ENCODE measurements at places on chromosomes 5 and 9. TPM values are rescaled to one million over a fixed set of nuclear protein-coding genes. Genes with fewer than 3 reads are reported as not detected.

DNA sequence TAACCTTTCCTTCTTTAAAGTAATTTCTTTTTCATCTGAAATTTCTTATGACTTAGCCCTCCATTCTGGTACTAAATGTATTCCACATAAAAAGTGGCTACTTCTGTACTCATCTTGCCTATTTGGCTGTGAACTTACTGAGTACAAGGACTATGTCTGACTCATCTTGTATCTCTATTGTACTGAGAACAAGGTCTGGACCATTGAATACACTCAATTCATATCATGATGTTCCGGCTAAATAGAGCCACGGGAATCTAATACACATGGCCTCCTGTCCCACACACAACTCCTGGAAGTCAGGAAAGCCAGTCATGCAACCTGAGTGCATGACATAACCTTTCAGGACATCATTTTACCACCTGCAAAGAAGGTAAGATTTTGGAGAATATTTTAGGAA lies 203.9 kb downstream of the PLK2 start:
- no peaks in the 10 kb centered on the region for H3K27me3 ChIP-seq
- no peaks in the 10 kb centered on the region for H3K36me3 ChIP-seq
- no peak for DNase-seq
- no peak overlapping the region for H3K27ac ChIP-seq
- no peaks in the 10 kb centered on the region for H3K4me1 ChIP-seq
- no peak overlapping the region for H3K4me3 ChIP-seq

Gene SEPTIN8
- total RNA-seq = 40.0 TPM

DNA sequence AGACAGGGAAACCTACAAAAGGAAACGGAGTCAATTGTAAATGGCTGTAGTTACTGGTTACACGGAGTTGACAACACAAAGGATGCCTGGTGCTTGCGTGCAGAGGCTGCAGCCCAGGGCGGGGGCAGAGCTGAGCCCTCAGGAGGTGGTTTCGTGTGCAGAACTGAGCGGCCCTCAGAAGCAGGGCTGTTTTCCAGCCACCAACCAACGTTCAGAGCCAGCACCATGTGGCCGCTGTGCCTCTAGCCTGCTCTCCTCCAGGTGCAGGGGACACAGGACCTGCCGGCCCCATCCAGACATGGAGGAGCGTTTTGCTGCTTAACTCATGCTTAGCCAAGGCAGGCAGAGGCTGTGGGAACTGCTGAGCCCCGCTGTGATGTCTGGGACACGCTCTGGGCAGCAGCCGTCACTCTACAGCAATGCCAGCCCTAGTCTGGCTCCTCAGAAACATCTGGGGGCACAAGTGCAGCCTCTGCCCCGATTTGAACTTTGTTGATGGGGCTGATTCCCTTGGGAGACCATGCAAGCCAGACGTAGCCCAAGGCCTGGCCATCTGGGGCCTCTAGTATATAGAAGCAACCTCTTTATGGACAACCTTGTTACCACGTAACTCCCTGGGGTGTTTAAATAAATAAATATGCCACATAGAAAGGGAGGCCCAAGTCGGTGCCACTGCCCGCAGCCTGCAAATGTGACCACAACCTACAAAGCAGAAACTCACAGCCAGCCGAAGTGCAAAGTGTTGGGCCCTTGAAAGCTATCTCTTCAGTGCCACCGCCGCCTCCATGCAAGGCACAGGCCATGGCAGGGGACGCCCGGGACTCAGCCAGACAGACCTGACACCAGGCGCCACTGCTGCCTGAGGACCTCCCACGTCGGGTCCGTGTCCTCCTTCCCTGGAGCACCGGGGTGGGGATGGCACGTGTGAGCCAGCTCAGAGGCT lies 42.1 kb downstream of the NKD2 start:
- no peaks in the 10 kb centered on the region for H3K36me3 ChIP-seq
- no peaks in the 10 kb centered on the region for H3K4me1 ChIP-seq
- no peaks in the 10 kb centered on the region for H3K27me3 ChIP-seq
- DNase-seq = no peak
- H3K4me3 ChIP-seq = no peak overlapping the region

DNA sequence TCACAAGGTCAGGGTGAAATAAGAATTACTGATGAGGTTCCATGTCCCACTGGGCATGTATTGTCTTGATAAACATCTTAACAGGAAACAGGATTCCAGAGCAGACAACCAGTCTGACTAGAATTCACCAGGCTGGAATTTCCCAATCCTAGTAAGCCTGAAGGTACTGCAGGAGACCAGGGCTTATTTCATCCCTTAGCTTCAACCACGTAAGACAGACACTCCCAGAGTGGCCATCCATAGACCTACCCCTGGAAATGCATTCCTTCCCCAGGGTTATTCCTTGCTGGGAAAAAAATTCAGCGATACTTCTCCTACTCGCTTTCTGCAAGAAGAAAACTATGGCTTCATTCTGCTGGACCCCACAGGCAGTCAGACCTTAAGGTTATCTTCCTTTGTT lies 785.4 kb downstream of the NR2F1-AS1 start:
- H3K27me3 ChIP-seq = no peaks in the 10 kb centered on the region
- no peaks in the 10 kb centered on the region for H3K4me1 ChIP-seq
- DNase-seq = no peak
- H3K4me3 ChIP-seq = no peak overlapping the region
- H3K36me3 ChIP-seq = no peaks in the 10 kb centered on the region

Gene DPYSL3
- total RNA-seq = 34.4 TPM

- H3K27ac ChIP-seq = no peak overlapping the region
- H3K4me3 ChIP-seq = no peak overlapping the region
- no peaks in the 10 kb centered on the region for H3K4me1 ChIP-seq
- no peaks in the 10 kb centered on the region for H3K36me3 ChIP-seq
- no peak for DNase-seq
These were observed 692.9 kb upstream of the EDIL3 start for GRCh38 chr5:85077581-85077980.

DNA sequence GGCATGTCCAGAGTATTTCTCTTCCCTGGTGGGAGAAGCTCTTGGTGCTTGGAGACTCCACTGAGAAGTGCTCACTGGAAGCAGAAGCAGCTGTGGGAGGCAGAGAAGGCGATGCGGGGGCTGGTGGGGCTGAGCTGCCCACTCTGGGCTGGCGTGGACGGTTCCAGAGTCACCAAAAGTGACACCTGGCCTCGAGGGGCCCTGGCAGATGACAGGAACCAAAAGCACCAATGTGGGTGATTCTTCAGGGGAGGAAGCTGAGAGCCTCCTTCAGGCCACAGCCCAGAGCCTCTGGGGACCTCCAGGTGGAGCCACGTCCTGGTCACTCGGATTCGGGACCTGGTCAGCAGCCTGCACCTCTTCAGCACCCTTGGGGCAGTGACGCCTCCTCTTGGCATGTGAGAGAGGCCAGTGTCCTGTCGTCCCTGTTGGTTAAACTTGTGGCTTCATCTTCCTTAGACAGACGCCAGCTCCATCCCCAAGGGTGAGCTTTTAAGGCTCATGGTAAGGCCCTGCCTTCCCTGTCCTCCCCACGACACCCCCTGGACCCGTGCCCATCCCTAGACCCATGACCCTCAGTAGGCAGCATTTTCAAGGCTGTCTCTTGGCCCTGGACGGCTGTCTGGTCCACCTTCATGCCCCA lies 78.7 kb upstream of the IRX4 start:
- no peak for DNase-seq
- H3K4me1 ChIP-seq = no peaks in the 10 kb centered on the region
- no peak overlapping the region for H3K4me3 ChIP-seq
- no peak overlapping the region for H3K27ac ChIP-seq
- H3K27me3 ChIP-seq = no peaks in the 10 kb centered on the region

DNA sequence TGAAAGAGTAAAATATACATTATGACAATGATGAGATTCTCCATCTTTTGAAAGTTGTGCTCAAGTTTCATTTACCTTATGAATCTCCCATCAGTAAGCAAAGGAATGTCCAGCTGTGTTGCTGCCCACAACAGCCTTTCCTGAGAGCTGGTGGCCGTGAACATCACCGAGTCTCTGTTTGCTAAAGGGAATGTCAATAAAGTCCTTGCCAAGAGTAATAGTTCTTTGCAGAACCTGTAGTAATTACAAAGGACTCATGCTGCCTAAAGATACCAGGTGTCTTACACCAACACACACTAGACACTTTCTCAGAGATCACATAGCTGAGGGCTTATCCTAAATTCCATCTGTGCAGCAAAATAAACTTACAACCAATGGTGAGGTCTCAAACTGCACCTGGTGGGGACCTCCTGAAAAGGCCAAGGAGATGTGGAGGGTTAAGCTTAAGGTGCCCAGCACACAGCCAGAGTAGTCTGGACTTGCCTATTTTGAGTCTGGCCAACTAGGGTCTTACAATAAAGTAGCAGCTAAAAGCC lies 111.1 kb upstream of the DAPK1 start:
- peaks cover 4% of the 10 kb centered on the region for H3K27me3 ChIP-seq
- H3K4me3 ChIP-seq = no peak overlapping the region
- DNase-seq = no peak
- H3K36me3 ChIP-seq = no peaks in the 10 kb centered on the region
- no peaks in the 10 kb centered on the region for H3K4me1 ChIP-seq
- no peak overlapping the region for H3K27ac ChIP-seq

Gene ZNF618
- total RNA-seq = 4.6 TPM

DNA sequence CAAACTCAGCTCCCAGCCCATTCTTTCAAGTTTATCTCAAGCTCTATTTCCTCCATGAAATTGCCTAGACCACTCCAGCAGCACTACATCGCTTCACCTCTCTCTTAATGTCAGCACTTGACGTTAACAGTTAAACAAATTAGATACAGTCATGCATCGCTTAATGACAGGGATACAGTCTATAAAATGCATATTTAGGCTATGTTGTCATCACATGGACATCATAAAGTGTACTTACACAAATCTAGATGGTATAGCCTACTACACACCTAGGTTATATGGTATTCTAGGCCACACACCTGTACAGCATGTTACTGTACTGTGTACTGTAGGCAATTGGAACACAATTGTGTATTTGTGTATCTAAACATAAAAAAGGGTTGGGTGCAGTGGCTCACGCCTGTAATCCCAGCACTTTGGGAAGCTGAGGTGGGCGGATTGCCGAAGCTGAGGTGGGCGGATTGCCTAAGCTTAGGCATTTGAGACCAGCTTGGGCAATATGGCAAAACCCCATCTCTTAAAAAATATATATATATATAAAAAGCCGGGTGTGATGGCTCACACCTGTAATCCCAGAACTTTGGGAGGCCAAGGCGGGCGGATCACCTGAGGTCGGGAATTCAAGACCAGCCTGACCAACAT lies 13.4 kb upstream of the PCSK5 start:
- H3K27ac ChIP-seq = no peak overlapping the region
- DNase-seq = no peak
- no peaks in the 10 kb centered on the region for H3K36me3 ChIP-seq
- no peak overlapping the region for H3K4me3 ChIP-seq
- H3K27me3 ChIP-seq = no peaks in the 10 kb centered on the region

GRCh38 chr9:122379340-122379739 lies 8.5 kb downstream of the PTGS1 start:
- peaks cover 8% of the 10 kb centered on the region for H3K4me1 ChIP-seq
- no peak overlapping the region for H3K4me3 ChIP-seq
- no peaks in the 10 kb centered on the region for H3K27me3 ChIP-seq
- no peak overlapping the region for H3K27ac ChIP-seq

DNA sequence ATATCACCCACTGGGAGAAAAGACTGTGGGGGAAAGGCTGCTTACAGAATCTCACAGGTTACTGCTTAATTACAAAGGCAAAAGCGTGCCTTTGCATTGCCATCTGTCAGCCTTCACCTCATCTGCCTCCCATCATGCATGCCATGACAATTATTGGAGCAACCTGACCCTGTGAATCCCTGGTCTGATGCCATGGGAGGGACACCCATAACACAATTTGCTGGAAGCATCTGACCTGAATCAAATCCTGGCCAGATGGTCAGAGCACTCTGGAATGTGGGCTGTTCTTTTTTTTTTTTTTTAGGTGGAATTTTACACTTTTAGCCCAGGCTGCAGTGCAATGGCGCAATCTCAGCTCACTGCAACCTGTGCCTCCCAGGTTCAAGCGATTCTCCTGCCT lies 11.6 kb upstream of the RETREG1 start:
- no peaks in the 10 kb centered on the region for H3K27me3 ChIP-seq
- DNase-seq = no peak
- H3K27ac ChIP-seq = no peak overlapping the region
- H3K36me3 ChIP-seq = no peaks in the 10 kb centered on the region
- H3K4me1 ChIP-seq = no peaks in the 10 kb centered on the region

Gene ARHGEF28
- total RNA-seq = 65.4 TPM

Gene S1PR3
- 16.6 TPM for total RNA-seq

DNA sequence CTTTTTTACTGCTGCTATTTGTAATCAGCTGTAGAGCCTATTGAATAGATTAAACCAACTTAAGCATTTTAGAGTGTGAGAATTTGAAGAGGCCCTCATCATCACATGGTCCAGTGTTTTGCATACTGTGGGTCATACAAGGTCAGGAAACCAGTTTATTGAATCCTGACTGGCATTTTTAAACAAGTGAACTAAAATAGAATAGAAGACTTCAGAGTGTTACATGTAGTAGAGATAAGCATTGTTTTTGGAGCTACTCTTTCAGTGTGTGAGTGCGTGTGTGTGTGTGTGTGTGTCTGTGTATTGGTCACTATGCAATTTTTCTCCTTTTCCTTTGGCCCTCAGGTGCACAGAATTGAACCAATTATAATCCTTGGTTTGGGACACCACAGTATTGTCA lies 114.4 kb downstream of the SLC28A3 start:
- no peak overlapping the region for H3K4me3 ChIP-seq
- no peak overlapping the region for H3K27ac ChIP-seq
- H3K36me3 ChIP-seq = no peaks in the 10 kb centered on the region
- no peak for DNase-seq

Gene PGM5
- total RNA-seq = 30.8 TPM

GRCh38 chr5:142881076-142881783 lies 111.1 kb downstream of the ARHGAP26 start:
- no peak overlapping the region for H3K4me3 ChIP-seq
- no peaks in the 10 kb centered on the region for H3K4me1 ChIP-seq
- H3K27me3 ChIP-seq = no peaks in the 10 kb centered on the region
- no peak overlapping the region for H3K27ac ChIP-seq
- DNase-seq = no peak

DNA sequence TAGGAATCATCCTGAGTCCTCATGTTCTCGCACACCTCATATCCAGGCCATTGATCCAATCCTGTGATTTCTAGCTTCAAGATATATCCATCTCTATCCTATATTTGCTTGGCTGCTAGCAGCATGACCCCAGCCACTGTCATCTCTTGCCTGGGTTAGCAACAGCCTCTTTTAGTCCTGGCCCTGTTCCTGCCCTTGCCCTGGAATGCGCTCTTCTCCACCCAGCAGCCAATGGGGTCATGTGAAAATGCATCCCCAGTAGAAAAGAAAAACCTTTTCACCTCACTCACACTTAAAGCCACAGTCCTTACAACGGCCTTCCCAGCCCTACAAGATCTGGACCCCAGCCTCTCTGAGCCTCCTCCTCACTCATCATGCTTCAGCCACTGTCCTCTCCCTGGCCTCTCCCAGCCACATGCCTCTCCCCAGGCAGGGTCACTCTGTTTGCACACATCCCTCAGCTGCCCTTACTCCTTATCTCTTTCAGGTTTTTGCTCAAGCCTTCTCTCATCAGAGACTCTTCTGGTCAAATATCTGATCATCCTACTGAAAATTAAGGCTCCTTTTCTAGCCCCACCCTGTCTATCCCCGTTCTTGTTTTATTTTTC lies 34.3 kb upstream of the NR3C1 start:
- no peaks in the 10 kb centered on the region for H3K27me3 ChIP-seq
- DNase-seq = no peak
- H3K36me3 ChIP-seq = no peaks in the 10 kb centered on the region
- H3K27ac ChIP-seq = no peak overlapping the region

GRCh38 chr9:93500571-93501298 lies 47.4 kb upstream of the FAM120AOS start:
- H3K4me1 ChIP-seq = no peaks in the 10 kb centered on the region
- H3K27me3 ChIP-seq = no peaks in the 10 kb centered on the region
- DNase-seq = no peak
- no peaks in the 10 kb centered on the region for H3K36me3 ChIP-seq
- H3K27ac ChIP-seq = peak overlapping the region; percentile 45

Gene PCDHGA7
- 10.8 TPM for total RNA-seq

Data from breast epithelium (tissue), 4 donors.